ENCODE measurements at places on chromosomes 2 and 18.

DNA sequence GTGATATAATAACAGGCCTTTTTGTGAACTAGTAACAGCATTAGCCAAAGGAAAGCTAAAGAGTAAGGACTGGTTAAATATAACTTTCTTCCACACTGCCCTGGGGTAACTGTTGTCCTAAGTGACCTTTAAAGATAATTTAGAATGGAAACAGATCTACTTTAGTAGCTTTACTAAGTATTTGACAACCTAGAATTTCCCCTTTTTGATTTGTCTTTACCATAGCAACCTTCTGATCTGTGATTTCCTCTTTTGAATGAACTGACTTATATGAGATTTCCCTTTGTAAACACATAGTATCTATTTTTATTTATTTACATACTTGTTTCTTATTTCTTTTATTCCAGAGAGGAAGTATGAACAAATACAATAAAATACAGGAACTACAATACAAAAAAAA is 10.5 kb upstream of the KLF7 start:
- DNase-seq: no peak

DNA sequence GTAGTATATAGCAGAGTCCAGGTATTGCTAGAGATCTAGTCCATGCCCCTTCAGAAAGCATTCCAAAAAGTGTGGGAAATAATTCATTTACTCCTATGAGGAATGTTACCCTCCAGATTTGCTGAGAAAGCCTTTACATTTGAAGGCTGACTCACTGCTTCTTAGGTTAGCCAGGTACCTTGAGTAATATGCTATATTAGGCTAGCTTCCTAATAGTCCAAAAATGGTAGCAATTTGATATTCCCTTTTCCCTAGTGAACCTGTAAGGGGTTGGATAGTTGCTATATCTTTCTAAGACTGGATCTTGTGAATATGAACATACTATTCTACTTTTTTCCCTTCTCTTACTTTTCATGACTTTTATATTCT is 63.6 kb downstream of the SPOPL start:
- no peak for DNase-seq

DNA sequence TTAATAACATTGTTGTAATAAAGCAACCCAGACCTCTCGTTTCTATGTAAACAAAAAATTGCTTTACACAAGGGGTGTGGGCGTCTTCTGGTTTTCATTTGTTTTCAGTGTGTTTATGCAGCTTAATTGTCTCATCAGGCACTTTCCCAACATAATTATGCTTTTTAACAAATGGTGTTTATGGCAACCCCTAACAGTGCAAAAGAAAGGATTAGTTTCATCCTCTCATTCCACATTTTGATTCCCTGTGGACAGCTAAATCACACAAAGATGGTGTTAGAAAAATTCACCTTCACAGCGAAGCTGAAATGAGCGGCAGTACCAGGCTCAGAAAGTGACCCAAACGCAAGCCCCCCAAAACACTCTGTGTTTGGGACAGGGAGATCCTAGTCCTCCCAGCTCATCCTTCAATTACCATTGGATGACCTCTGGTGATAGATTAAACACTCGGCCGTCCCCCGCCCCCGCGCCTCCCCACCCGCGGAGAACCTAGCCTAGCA is 724 bp downstream of the FTCDNL1 start:
- DNase-seq: no peak

DNA sequence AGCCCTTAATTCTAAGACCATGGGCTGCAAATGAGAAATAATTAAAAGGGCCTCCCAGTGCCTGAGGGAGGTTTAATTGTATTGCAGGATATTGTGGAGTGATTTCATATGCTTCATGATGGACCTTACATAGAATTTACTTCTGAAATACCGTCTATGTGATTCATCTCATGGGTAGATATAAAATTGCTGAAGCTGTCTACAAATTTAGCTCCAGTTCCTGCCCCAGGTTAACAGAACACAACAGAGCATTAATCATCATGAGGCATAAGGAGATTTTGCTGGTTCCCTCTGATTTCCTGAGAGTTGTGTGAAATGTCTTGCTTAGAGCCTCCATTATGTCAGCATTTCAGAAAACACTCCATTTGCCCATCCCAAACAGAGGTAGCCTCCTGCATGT is 770 bp downstream of the UPP2 start:
- DNase-seq: no peak

DNA sequence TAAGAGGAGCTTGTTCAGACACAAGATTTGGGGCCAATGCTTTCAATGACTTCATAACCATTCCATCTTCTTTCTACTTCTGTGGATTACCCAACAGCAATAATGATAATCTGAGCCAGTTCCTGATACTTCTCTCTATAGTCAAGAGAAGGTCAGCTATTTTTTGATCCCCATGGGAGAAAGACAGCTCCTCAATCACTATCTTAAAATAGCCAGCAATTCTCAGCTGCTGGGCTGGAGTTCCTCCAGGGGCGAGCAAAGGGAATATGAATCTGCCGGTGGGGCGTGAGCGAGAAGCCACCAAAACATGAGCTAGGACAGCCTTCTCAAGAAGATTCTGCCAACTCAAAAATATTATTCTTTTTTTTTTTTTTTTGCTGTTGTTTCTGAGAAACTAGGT is at the start of gene TMEM182:
Gene TMEM182 (plus strand): TSS at position 269 of the 400 bp plus-strand sequence. CDS start 187 bp downstream, outside the sequence.
- no peak for DNase-seq

DNA sequence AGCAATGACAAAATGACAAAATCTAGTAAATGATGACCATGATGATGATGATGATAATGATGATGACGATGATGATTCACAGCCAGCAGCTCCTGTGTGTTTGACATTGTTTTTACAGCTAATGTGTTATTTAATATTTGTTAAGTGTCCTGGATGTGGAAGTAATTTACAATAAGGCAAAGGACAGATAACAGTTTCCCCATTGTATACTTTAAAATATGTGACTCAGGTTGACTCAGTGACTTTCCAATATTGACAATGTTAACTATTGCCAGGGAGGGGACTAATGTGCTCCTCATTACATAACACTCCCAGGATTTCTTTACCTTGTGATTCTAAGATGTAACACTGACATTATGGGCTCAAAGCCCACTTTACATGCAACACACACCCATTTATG is 602.2 kb downstream of the FBXO15 start:
- no peak for DNase-seq

DNA sequence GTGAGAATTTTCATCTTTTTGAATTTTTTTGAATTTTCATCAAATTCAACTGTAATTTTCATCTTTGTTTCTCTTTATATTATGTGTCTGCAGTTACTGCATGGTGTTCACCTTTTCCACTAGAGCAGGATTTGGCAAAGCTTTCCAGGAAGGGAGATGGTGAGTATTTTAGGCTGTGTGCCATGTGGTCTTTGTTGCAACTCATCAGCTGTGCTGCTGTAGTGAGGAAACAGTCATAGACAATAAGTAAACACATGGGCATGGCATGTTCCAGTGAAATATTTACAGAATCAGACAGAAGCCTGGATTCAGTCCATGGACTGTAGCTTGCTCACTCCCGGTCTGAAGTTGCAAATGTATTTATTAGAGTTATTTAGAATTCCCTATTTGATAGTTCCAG is 120.4 kb downstream of the DCDC2C start:
- no peak for DNase-seq

DNA sequence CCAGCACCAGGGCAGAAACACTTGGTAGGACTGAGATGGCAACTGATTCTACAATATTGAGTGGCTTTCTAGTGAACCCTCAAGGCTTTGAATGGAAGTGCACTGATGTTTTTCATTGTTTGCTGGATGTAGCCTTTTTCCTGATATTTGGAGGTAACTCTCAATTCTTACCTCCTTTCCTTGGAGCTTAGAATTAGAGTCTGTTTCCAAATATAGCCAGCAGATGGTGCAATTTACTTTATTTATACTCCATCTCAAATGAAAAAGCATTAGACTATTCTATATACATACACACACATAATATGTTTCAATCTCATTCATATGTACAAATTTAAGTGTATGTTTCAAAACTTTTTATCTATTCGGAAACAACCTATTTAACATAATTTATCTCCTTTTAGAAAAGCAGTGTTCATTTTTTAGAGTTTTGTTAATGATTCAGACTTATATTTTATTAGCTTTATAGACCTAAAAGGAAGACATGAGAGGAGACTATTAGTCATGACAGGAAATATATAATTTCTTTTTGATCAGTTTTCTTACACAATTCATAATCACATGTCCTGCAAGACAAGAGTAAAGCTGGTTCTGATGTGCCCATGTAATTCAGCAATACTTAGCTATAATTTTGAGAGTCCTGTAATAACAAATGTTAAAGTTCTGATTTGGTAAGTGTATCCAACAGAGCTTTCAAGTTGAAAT is 124.8 kb downstream of the NUP35 start:
- no peak for DNase-seq

GRCh38 chr2:10091182-10091888 is 11.1 kb upstream of the CYS1 start:
- DNase-seq: no peak

DNA sequence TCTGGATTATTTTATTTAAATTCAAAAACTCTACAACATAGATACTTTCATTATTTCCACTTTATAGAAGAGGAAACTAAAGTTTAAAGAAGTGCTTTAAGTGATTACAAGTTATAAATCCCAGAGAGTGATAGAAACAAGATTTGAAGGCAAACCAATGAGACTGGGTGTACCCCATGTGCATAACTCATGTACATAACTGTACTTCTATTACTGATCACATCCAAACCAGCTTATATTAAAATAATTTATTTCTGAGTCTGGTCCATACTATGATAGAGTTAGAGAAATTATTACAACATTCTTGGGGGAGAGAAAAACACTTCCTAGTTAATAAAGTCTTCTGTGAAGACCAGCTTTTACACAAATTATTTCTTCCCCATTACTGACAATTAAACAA is 221.4 kb downstream of the EXOC6B start:
- DNase-seq: no peak

- no peak for DNase-seq
Observed at GRCh38 chr2:77007686-77008085, 514.5 kb downstream of the LRRTM4 start.

DNA sequence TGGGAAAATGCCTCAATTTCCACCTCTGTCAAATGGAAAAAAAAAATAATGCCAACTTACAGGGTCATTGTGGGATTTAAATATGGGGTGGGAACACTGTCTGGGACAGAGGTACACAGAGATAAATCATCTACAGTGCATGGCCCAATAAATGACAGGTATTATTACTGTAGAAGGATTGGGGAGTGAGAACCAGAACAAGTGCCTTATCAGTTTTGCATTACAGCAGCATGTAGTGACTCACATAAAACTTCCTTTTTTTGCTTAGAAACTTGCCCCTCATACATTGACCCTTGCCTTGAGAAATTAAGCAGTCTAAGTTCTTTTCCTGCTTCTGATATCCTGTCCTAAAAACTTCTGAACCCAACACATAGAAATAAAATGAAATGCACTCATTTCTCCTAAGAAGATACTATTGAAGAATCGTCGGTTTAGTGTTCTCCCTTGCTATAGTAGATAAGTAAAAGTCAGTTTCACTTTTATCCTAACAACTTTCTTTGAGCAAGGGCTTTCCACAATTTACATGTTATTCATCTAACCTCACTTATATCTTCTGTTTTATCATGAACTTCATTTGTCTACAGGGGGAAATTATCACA is 121.0 kb upstream of the HAAO start:
- DNase-seq: no peak

GRCh38 chr2:152594022-152594766 is 123.1 kb downstream of the PRPF40A start:
- no peak for DNase-seq

- no peak for DNase-seq
Observed at GRCh38 chr18:8959551-8960135, 142.9 kb upstream of the NDUFV2 start.

DNA sequence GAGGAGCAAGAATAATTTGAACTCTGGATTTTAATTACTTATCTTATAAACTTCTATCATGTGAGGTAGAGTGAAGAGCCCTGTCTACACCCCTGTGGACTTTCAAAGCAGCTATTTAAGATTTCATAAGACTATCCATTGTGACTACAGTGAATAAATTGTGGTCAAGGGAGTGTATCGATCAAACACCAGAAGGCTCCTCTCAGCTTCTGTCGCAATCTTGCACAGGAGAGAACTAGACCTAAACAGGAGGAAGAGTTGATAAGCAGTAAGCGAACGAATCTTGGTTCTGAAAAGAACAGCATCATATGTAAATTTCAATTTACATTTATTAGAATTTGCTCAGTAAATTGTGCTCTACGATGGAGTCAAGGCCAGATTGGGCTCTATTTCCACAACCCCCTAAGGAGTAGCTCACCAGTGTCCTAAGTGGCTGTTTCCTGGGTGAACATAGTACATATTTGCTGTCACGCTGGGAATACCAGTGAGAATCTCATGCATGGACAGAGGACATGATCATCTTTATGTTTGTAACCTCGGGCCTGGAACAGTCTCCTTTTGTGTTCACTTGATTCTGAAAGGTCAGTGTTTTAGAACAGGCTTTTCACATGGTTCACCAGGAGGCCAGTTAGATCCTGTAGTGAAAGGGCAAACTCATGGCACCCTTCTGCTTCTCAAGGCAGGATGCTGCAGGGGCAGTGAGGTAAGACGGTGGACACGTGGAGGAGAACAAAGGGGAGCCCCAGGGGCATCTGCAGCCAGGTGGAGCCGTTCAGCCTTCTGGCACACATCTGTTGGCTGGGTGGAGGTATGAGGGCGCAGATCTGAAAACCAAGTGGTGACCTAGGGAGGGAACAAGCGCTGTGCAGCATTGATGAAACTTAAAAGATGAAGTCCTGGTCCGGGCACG is 33.3 kb downstream of the NPAS2 start:
- no peak for DNase-seq

- DNase-seq: no peak
Observed at GRCh38 chr2:231219289-231219688, 20.9 kb downstream of the ARMC9 start.

DNA sequence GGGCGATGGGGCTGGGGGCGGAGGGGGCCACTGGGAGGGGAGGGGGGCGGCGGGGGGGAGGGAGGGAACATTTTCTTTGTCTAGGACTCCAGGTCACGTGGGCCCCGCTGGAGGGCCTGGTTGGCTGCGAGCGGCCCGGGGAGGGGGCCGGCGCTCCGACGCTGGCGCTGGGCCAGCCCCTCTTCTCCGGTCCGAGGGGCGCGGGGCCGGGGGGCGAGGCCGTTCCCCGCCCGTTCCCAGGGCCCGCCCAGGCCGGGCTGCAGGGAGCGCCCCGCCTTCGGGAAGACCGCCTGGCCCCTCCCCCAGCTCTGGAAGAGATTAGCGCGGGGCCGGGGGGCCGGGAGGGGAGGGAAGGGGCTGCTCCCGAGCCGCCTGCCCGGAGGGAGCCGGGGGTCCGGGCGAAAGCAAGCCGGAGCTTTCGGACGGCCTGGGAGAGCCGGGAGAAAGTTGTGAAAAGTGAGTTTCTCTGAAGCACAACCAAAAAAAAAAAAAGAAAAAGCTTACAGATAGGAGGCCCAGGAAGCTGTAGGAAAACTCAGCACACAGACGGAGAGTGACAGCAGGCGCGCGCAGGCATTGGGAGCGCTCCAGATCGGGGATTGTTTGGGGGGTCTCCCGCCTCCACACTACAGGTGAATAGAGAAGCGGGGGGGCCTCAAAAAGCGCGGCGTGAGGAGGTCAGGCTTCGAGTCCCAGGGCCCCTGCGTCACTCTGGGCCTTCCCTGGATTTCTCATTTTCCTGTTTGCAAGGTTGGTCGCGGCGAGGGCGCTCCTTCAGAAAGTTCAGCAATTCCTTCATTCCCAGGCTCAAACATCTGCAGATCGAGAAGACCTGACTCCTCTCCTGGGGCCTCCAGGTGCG is 84.1 kb upstream of the POMC start:
- DNase-seq: no peak

GRCh38 chr18:2777241-2777640 is 69.6 kb upstream of the EMILIN2 start:
- no peak for DNase-seq

- DNase-seq: no peak
Observed at GRCh38 chr2:38830526-38831159, 45.1 kb downstream of the DHX57 start.

GRCh38 chr2:154670083-154670482 is 28.4 kb upstream of the KCNJ3 start:
- DNase-seq: no peak

All from kidney epithelial cell (primary cell).